Fibroblast of pulmonary artery (primary cell): ENCODE measurements at places on chromosomes 3 and 15.

DNA sequence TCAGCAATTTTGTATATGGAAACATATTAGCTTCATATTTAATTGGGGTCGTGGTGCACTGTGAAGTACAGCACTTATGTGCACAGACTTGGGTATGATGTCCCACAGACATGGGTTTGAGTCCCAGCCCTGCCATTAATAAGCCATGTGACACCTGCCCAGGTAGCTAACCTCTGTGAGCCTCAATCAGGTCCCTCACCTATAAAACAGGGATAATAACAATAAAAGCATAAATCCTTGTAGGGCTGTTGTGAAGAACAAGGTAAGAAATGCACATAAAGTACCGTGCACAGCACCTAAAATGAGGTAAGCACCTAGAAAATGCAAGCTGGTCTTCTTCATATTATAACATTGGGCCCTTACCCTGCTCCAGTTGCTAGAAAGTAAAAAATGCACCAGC is 173.5 kb upstream of the WNT5A start:
- DNase-seq, result no peak

GRCh38 chr3:17865631-17866030 is 123.2 kb upstream of the TBC1D5 start:
- DNase-seq, result no peak

- peak; percentile 23 for DNase-seq
Observed at GRCh38 chr15:49223536-49224274, 53.7 kb downstream of the GALK2 start.

GRCh38 chr3:108333961-108334360 is 37.6 kb downstream of the HHLA2 start:
- DNase-seq, result no peak

DNA sequence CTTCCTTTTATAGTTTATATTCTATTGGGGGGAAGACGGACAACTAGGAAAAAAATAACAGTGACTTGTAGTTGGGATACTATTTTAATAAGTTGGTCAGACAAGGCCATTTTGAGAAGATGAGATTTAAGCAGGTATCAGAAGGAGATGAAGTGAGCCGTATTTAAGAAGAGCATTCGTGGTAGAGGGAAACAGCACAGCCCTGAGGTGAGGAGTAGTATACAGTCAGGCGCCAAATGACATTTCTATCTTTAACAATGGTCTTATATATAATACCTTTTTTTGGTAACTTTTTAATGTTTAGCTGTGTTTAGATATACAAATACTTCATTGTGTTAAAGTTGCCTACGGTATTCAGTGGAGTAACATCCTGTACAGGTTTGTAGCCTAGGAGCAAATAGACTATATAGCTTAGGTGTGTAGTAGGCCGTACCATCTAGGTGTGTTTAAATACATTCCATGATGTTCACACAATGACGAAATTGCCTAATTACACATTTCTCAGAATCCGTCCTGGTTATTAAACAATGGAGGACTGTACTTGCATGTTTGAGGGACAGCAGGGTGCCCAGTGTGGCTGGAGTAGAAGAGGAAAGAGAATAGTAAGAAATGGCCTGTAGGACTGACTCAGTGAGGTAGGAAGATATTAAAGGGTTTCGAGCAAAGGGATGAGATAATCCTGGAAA is 1.6 kb downstream of the NKTR start:
- no peak for DNase-seq

- DNase-seq, result no peak
Observed at GRCh38 chr3:17078926-17079465, 194.2 kb downstream of the PLCL2 start.

- DNase-seq, result no peak
Observed at GRCh38 chr15:95371664-95372063, 958.8 kb upstream of the NR2F2 start.

- DNase-seq, result no peak
Observed at GRCh38 chr15:46933332-46933731, 784.0 kb upstream of the SEMA6D start.

DNA sequence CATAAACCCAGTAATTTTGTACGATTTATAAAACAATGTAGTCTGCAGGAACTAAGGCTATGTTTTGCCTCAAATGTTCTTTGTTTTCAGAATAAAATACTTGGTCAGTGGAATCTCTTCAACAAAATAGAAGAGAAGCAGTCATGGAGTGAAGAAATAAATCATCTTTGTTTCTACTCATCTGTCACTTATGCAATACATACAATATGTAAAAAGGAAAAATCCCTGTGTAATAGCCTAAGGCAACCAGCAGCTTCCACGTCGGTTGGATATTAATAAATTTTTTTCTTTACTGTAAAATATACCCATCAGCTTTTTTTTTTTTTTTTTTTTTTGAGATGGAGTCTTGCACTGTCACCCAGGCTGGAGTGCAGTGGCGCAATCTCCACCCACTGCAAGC is 5.2 kb upstream of the WDR5B start:
- no peak for DNase-seq

DNA sequence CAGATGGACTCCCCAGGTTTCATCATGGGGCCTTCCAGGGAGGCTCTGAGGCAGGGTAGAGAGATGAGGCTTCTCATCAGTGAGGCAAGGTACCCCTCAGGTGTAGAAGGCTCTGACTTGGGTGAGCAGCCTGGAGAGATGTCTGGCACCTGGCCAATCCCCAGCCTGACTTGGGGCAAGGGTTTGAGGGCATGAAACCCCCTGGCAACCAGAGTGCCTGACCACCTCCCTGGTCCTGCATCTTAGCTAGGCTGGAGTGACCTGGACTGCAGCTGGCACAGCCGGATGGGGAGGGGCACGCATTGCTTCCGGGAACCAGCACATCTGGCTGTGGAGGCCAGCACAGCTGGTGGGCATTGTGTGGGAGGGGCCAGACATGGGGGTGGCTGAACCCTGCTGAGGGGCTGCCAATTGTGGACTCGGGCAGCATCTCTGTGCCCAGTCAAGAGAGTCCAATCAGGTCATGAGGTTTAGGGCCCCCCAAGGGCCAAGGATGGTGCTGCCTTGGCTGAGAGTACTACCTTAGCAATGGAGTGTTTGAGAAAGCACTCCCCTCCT is 1.9 kb downstream of the ZBTB47 start:
- no peak for DNase-seq

DNA sequence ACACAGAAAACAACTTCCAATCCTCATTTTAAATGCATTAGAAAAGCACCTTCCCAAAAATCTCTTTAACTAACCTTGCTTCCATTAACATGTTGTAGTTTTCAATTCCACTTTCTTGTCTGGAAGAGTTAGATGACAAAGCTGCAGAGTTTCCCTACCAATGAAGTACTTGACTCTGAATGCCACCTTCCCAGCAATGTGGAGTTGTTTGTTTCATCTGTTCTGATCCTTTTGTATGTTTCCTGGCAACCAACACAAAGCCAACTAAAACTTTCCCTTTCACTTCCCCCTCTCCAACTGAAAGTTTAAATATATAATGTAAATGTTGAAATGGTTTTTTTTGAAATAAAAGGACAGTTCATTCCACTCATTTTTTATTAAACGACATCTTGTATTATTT is at the start of gene WDR49:
TSS of gene WDR49 (minus strand) at position 183 of the 400 bp plus-strand sequence. CDS start 517 bp downstream, outside the sequence.
- DNase-seq, result peak; percentile 28

- no peak for DNase-seq
Observed at GRCh38 chr3:141462176-141462859, 24.5 kb upstream of the RASA2 start.

GRCh38 chr15:60583946-60584345 is 105.0 kb upstream of the ICE2 start:
- DNase-seq, result no peak

DNA sequence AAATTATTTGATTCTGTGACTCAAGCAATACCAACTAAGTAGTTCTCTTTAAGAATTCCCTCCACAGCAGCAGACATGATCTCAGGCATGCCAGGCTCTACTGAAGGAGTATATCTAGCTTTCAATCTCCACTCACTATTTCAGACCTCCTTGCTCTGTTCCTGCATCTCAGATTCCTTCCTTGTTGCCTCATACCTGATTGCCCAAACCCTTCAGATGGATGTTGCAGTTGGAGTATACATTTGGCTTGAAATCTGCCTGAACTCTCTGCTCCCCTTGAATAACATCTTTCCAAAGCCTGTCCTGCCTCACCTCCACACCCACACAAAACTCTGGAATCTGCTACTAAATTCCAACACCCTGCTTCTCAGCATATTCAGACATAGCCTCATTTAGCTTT is 19.8 kb upstream of the TM4SF4 start:
- DNase-seq, result peak; percentile 59

GRCh38 chr15:45573961-45574629 is 13.1 kb upstream of the BLOC1S6 start:
- DNase-seq, result peak; percentile 10

- DNase-seq, result no peak
Observed at GRCh38 chr3:101846709-101847108, 2.6 kb upstream of the NFKBIZ start.

GRCh38 chr3:3154879-3155610 is 24.4 kb downstream of the CRBN start:
- no peak for DNase-seq

- no peak for DNase-seq
Observed at GRCh38 chr15:31869686-31870307, 160.5 kb upstream of the CHRNA7 start.

DNA sequence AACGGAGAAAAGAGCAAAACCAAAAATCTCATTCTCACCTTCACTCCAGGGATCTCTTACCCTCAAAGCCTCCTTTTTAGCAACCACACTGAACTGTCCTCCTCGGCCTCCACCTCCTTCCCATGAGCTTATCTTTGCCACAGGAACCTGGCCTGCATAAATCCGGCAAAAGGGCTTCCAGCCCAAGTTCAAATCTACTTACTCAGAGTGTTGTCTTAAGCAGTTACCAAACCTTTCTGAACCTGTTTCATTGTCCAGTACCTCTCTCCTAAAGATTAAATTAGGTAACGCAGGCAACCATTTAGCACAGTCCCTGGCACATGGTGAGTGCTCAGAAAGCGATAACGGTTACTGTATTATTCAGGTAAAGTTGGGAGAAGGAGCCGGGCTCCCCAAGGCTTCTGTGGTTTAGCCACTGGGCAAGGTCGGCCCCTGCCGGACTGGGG is 777 bp downstream of the CIB1 start:
- peak; percentile 28 for DNase-seq
